Frontal cortex (tissue), 4 donors: ENCODE measurements at places on chromosomes 7 and 10. TPM values are rescaled to one million over a fixed set of nuclear protein-coding genes. Genes with fewer than 3 reads are reported as not detected.

DNA sequence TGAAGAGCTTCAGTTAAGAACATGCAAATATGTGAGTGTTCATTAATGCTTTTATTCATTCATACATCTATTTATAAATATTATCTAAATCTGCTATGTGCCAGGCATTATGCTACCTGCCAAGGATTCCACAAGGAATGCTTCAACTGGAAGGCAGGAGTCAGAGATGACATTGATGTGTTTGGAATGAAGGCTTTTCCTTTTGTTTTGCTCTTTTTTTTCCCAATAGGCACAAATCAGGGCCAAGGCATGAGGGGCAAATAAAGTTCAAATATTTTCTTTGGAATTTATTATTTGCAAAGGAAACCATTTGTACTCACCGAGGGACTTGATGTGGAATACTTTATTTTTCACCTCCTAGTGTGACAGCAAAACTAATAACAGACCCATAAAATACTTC, 530.3 kb downstream of the ARL4A start:
- DNase-seq = no peak

GRCh38 chr10:91514787-91515186, 104.6 kb downstream of the HECTD2 start:
- DNase-seq = no peak

- DNase-seq = no peak
Measured at GRCh38 chr10:89683883-89684282, 17.5 kb upstream of the KIF20B start.

Gene FAS
- total RNA-seq = 1.6 TPM

Gene MTURN
- total RNA-seq = 368 TPM

Gene WDFY4
- total RNA-seq = 0.41 TPM

Gene SDK1
- 33.0 TPM for total RNA-seq
